H1 (cell line): ENCODE measurements at places on chromosomes 16 and 17. TPM values are rescaled to one million over a fixed set of nuclear protein-coding genes. Genes with fewer than 3 reads are reported as not detected.

DNA sequence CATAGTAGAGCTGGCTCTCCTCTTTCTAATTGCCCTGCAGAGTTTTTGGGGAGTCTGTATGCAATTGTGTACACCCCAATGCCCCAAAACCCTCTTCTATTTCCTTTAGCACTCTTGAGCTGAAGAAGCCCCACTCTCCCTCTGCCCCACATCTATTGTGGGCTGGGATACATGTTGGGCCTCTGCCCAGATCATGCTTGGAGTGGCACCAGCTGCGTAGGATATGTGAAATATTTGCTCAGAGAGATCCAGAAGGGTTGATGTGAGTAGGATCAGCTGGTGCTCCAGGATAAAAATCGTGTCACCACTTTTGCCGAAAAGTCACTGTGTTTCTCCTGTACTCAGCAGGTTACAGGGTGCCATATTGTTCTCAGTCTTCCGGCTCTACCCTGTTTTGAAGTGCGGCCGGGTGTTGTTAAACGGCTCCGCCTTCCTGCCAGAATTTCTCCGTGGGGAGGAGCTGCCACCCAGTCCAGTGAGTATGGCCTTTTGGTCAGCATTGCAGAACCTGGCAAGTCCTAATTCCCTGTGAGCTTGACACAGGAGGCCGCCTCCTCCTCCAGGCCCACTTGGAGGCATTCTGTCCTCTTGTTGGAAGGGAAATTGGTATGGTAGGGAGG is 664.5 kb downstream of the WWOX start:
- no peaks in the 10 kb centered on the region for H3K27me3 ChIP-seq
- H3K27ac ChIP-seq, result no peak overlapping the region; the same call in 1 of the 2 replicates
- H3K4me3 ChIP-seq, result no peak overlapping the region
- H3K36me3 ChIP-seq, result no peaks in the 10 kb centered on the region
- DNase-seq, result no peak

DNA sequence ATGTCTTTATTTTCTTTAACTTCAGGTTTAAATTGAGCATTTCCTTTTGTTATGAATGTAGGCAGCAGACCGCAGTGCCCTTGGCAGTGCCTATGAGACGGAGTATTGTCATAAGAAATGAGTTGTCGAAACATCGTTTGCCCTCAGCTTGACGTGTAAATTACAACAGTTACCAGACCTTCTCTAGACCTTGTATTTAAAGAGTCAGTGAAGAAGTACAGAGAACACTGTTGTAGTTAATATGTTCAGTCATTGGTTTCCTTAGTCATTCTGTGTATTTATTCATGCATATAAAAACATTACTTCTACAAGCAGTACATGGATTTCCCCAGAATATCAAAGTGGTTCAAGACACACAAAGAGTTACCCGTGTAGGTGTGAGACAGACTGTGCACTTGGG is 19.0 kb downstream of the IRF8 start:
- H3K4me3 ChIP-seq, result no peak overlapping the region
- no peak for DNase-seq
- H3K27me3 ChIP-seq, result no peaks in the 10 kb centered on the region; the same call in 1 of the 2 replicates
- no peaks in the 10 kb centered on the region; the same call in 1 of the 2 replicates for H3K4me1 ChIP-seq
- no peaks in the 10 kb centered on the region for H3K36me3 ChIP-seq

DNA sequence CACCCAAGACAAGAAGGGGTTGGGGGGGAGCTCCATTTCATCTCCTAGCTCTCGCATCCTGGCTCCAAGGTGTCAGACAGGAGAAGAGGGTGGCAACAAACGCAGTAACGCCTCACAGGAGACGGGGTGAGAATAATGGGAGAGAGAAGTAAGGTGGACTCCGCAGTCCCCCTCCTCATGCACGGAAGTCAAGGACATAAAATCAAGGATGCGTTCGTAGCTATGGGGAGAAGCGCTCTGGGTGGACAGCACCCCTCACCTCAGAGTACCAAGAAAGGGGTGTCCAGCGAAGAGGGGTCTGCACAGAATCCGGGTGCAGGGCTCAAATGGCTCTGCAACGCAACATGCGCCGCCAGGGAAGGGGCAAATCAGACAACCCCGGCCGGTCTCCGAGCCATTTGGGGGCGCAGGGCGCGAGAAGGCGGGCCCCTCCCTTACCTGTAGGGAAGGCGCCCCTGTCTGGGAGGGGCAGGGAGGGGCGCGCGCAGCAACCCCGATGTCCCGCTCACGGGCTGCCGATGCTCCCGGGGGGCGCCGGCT is 555 bp downstream of the HDAC5 start:
- H3K4me1 ChIP-seq, result peaks cover 17% of the 10 kb centered on the region
- H3K4me3 ChIP-seq, result peak overlapping the region; percentile 95
- H3K27ac ChIP-seq, result peak overlapping the region; percentile 81; the same call in 1 of the 2 replicates

- H3K36me3 ChIP-seq, result no peaks in the 10 kb centered on the region
- peaks cover 3% of the 10 kb centered on the region; the same call in 1 of the 2 replicates for H3K4me1 ChIP-seq
- H3K4me3 ChIP-seq, result no peak overlapping the region
- H3K27ac ChIP-seq, result no peak overlapping the region
- DNase-seq, result no peak
These were observed 31.2 kb upstream of the TENT4B start for GRCh38 chr16:50121721-50122445.

- no peaks in the 10 kb centered on the region for H3K27me3 ChIP-seq
- no peak overlapping the region for H3K4me3 ChIP-seq
- no peak for DNase-seq
- H3K27ac ChIP-seq, result no peak overlapping the region
- no peaks in the 10 kb centered on the region for H3K4me1 ChIP-seq
These were observed 5.5 kb downstream of the CCDC182 start for GRCh38 chr17:57739402-57740234.

DNA sequence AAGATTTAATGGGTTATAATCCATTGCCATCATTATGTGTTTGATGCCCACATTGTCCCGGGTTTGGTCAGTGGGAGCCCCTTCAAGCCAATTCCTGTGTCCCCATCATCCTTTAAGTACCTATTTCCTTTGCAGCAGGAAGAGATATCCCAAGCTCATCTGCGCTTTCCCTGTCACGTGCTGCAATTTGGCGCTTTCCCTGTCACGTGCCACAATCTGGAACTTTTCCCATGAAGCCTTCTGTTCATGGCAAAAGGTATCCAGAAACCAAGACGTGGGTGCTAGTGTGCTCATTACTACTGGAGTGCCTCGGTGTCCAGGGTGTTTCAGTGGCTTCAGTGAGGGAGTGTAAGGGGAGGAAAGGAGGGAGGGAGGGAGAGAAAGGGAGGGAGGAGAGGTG is 168.5 kb downstream of the NPIPB11 start:
- peak; percentile 23 for DNase-seq
- no peak overlapping the region for H3K4me3 ChIP-seq
- no peaks in the 10 kb centered on the region for H3K4me1 ChIP-seq

Gene ZSCAN10
- 195 and 209 TPM in 2 replicates for total RNA-seq

Gene HES7
- total RNA-seq, result 0.32 and 0.69 TPM in 2 replicates

Gene ADAT1
- 44.7 and 47.4 TPM in 2 replicates for total RNA-seq

Gene CDH16
- not detected in 2 replicates for total RNA-seq

Gene KRTAP4-1
- not detected in 2 replicates for total RNA-seq

Gene NLGN2
- total RNA-seq, result 62.6 and 62.8 TPM in 2 replicates
